ENCODE measurements at places on chromosomes 1 and 21.
A peak's percentile ranks its signal among the peaks of the same experiment; 100 is the strongest.

- peak; percentile 69 for DNase-seq
Measured at GRCh38 chr1:153728305-153729066, 636 bp downstream of the INTS3 start.

GRCh38 chr1:27445177-27445936 lies 44.6 kb downstream of the WASF2 start:
- no peak for DNase-seq

DNA sequence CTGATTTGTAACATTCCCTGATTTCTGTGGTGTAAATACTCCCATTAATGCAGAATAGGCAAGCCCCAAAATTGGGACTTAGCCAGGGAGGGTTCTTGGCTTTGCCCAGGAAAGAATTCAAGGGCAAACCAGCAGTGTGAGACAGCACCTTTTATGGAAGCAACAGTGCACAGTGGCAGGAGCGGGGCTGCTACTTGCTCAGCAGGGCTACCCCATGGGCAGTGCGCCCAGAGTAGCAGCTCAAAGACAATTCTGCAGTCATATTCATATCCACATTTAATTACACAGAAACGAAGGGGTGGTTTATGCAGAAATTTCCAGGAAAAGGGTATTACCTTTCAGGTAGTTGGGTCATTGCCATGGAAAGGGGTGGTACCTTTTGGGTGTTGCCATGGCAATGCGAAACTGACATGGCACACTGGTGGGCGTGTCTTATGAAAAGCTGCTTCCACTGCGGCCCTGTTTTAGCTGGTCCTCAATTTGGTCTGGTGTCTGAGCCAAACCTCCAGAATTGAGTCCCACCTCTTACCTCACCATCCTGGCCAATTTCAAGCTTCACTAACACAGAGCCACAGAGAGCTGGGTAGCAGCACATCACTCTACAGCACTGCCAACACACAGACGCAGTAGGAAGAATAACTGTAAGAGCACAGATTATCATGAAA lies 35.9 kb downstream of the FHAD1 start:
- DNase-seq: no peak

- no peak for DNase-seq
Measured at GRCh38 chr1:244030481-244031040, 20.5 kb upstream of the ZBTB18 start.

DNA sequence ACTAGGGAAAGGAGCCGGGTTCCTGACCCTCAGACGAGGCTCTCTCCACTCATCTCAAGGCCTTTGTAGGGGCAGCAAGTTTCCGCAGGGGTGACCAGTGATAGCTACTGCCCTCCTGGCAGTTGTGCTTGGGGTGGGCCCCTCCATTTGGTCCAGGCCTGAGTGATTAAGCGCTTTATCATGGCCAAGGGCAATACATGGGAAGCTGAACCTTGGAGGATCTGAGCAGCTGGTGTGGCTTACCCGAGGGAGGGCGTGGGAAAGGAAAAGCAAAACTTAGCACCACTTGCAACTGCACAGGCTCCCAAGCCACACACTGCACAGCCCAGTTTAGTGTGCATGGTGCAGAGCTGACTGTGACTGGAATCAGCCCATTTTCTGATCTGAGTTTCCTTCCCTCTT lies 47.8 kb downstream of the GADD45A start:
- DNase-seq: no peak

DNA sequence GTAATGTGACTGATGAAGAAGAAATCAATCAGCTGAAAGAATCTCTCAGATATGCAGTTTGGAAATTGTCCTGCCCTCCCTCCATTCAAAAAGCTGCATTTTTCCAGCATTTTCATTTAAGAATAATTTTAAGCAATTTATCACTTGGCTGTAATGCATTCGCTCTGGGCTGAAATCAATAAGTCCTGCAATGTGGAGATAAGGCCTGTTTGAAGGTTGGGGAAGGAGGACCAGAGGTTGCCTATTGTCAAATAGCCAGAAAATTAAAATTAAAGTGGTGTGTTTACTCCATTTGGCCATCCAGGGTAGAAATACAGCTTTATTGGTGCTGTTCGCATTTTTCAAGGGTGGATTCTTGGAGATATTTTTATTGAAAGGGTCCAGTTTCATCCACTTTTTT lies 187.6 kb upstream of the NFIA start:
- no peak for DNase-seq

DNA sequence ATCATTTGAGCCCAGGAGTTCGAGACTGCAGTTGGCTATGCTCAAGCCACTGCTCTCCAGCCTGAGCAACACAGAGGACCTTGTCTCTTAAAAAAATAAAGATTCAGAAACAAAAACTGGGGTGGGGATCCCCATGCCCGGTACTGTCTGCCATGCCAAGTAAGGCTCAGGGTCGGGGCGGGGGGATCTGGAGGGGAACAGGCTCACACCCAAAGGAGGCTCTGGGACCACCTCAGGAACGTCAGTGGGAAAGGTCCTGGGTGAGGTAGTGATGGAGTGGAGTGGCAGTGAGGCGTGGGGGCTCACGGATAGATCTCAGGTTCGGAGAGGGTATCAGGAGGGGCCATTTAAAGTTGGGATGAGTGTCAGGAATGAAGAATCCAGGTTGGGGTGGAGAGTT lies 765 bp upstream of the S100A4 start:
- DNase-seq: no peak

Measured in ecto neural progenitor cell (in vitro differentiated cells).